ENCODE measurements at places on chromosomes 7 and 10. TPM values are rescaled to one million over a fixed set of nuclear protein-coding genes. Genes with fewer than 3 reads are reported as not detected.
A peak's percentile ranks its signal among the peaks of the same experiment; 100 is the strongest.

UNC5B gene
- total RNA-seq: 6.4 TPM

NEUROG3 gene
- not detected for total RNA-seq

KCNH2 gene
- 9.7 TPM for total RNA-seq

BEND7 gene
- 5.6 TPM for total RNA-seq

SPAM1 gene
- not detected for total RNA-seq

OGDHL gene
- 0.31 TPM for total RNA-seq

ANAPC16 gene
- total RNA-seq: 103 TPM

ZCWPW1 gene
- total RNA-seq: 5.2 TPM

GRCh38 chr7:149404825-149405224 lies 56.0 kb downstream of the ZNF777 start:
- DNase-seq: no peak

GRCh38 chr10:42979181-42979580 lies 97.7 kb upstream of the RET start:
- no peak for DNase-seq

DNA sequence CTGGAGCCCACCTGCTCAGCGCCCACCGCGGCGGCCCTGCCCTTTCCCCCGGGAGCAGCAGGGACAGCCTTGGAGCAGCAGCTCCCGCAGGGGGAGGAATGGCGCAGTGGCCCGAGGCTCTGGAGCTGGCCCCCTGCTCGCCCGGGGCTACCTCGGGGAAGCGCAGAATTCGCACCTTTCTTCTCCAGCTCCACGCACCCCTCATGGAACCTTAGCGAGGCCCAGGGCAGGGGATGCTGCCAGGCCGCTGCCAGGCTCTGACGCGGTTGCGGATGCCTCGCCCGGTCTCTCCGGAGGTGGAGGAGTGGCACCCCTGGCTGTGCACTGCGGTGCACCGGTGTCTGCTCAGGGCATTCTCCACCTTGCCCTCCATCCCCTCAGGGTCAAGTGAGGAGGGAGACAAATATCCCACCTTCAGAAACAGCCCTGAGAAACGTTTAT lies 84.9 kb upstream of the MKI67 start:
- no peak for DNase-seq

DNA sequence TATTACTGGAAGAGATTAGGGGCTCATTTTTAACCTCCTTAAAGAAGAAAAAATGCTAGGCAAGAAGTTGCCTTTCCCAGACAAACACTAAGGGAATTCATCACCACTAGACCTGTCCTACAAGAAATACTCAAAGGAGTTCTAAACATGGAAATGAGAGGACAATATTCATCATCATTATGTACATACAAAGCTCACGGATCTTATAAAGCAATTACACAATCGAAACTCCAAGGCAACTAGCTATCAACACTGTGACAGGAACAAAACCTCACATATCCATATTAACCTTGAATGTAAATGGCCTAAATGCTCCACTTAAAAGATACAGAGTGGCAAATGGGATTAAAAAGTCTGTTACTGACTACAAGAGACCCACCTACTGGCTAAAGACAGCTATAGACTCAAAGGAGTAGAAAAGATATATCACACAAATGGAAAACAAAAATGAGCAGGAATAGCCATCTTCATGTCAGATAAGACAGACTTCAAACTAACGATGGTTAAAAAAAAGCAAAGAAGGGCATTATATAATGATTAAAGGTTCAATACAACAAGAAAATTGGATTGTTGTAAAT lies 246.6 kb downstream of the ADRA2A start:
- peak; percentile 3 for DNase-seq

GRCh38 chr10:120508966-120509365 lies 51.9 kb downstream of the PLPP4 start:
- no peak for DNase-seq

GRCh38 chr7:10662982-10663884 lies 310.4 kb upstream of the PHF14 start:
- no peak for DNase-seq

DNA sequence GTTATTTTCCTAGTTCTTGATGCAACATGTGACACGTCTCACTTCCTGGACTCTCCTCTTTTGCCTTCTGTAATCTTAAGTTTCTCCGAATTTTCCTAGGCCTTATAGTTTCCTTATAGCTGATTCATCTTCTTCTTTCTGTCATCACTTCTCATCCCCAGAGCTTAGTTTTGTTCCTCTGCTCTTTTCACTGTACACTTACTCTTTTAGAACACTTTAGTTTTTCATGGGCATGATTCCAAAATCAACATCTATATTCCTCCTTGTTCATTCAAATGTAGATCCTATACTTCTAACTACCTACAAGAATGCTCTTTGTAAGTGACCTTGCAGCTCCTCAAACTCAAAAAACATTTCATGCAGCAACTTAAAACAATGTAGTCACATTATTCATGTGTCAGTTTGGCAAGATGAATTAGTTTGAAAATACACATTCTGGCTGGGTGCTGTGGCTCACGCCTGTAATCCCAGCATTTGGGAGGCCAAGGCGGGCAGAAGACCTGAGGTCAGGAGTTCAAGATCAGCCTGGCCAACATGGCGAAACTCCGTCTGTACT lies 13.1 kb upstream of the SLC26A3 start:
- peak; percentile 58 for DNase-seq

DNA sequence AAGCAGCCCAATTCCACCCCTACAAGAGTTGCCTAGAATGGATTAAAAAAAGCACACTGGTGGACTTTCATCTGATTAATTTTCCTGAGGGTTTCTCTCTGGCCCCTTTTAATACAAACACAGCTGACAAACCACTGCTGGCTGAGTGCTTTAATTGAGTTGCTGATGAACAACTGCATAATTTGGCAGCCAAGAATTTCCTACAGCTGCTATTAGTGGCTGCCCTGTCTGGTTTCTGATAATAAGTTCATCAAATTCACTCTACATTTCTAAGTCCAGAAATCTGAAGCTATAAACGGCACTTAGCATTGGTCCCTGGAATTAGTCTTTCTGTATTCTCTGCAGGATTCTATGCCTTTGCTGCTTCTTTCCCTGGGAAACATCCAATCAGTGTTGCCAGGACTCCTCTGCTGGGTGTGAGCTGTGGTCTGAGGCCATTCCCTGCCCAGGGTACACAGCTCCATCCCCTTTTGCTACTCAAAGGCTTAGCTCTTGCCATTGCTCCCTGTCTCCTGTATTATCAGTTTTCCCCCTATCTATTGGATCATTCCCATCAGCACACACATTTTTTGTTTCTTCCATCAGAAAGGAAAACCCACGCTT lies 110.6 kb downstream of the LSM5 start:
- peak; percentile 59 for DNase-seq

DNA sequence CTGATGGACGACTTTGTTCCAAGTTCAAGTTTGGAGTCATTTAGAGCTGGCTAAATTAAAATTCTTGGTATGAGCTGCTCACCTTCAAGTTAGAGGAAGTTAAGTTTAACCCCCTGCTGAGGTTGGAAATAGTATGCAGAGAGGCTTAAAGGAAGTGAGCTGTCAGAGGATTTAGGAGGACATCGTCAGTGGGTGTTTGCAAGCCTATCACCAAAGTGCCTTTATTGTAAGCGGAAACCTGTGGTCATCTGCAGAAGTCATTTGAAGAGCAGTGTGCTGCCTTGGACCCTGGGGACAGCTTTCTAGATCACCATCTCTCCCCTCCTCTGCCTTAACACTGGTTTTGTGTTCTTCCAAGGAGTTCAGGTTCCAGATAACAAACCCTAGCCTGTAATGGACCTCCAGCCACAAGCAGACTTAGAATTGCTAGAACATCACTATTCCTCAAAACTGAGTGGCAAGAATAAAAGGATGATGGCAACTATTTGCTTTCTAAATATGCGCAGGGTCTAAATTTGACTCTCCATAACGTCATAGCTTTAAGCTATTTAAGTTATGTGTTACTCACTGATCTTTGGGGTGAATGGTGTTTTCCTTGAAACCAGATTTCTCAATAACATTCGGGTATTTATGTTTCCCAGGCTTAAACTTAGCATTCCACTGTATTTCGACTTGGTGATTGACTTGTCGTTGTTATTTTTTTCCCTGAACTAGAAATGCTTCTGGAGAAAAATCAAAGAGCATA lies 93.4 kb downstream of the SLC39A12 start:
- no peak for DNase-seq

DNA sequence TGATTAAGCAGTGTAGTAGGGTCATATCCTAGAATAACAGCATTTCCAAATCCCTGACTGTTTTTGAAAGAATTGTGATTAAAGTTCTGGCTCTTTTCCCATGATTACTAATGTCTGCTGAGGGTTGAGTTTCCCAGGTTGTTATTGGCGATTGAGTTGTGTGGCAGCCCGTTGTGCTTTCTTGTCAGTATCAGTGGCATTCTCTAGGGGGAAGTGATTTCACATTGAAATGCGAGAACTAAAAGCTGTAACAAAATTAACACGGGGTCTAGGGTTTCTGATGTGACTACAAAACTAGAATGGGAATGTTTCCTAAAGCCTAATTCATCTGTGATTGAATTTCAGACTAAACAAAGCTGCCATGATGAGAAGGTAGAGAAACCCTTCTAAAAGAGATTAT lies 349.4 kb downstream of the EXOC4 start:
- DNase-seq: no peak

- no peak for DNase-seq
Observed at GRCh38 chr7:78140109-78140508, 341.5 kb downstream of the PHTF2 start.

GRCh38 chr10:108904163-108904838 lies 1019.0 kb downstream of the XPNPEP1 start:
- peak; percentile 14 for DNase-seq

GRCh38 chr10:3249307-3249889 lies 76.8 kb upstream of the PITRM1 start:
- DNase-seq: peak; percentile 24

GRCh38 chr7:2105917-2106316 lies 126.8 kb downstream of the MAD1L1 start:
- no peak for DNase-seq

DNA sequence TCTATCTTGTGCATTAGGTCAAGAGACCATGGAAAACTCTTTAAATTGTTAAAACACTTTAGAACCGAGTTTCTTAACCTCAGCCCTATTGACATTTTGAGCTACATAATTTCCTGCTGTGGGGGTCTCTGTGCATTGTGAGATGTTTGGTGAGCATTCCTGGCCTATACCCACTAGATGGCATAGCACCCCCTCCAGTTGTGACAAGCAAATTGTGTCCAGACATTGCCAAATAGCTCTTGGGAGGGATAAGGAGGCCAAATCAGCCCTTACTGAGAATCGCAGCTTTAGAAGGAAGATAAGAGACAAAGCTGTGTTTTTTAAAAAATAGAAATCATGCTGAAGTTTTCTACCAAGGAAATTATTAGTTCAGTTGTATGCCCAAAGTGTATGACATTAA lies 1158.5 kb upstream of the C7orf33 start:
- peak; percentile 40 for DNase-seq

GRCh38 chr10:51000976-51001375 lies 73.3 kb upstream of the PRKG1 start:
- DNase-seq: no peak

DNA sequence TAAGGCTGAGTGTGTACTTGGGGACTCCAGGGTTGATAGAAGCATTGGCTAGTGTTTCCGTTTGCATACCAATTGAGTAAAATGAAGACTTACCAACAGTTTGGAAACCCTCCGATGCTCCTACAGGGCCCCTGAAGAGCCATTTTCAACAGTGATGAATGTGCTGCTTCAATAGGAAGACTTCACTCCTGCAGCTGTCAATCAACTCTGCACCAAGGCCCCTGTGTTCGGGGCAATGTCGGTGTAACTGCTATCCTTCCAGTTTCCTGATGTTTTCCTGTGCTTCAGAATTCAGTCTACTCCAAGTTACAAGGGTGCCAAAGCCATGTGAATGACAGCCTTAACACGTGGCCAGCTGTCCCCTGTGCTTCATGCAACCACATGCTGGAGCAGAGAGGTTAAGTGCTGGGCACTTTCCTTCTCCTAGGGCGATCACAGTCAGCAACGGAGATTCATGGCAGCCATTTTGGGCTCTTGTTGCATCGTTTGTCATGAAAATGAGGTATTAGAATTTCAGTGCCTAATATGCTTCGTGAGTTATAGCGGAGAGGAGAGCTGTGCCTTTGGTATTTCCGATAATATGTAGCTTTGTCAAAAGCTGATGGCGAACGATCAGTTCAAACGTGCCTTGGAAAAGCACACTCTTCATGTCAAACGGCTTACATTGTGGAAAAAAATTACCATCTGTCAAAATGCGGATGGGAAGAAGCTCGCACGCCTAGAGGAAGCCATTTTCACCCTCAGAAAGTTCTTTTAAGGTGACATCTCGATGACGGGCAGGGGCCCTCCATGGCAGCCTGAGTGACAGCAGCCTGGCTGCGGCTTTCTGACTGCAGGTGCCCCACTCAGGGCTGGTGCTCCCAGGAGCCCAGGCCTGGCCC lies 287.8 kb downstream of the ACTR3B start:
- DNase-seq: no peak

GRCh38 chr10:127090138-127090537 lies 106.3 kb downstream of the INSYN2A start:
- DNase-seq: no peak

DNA sequence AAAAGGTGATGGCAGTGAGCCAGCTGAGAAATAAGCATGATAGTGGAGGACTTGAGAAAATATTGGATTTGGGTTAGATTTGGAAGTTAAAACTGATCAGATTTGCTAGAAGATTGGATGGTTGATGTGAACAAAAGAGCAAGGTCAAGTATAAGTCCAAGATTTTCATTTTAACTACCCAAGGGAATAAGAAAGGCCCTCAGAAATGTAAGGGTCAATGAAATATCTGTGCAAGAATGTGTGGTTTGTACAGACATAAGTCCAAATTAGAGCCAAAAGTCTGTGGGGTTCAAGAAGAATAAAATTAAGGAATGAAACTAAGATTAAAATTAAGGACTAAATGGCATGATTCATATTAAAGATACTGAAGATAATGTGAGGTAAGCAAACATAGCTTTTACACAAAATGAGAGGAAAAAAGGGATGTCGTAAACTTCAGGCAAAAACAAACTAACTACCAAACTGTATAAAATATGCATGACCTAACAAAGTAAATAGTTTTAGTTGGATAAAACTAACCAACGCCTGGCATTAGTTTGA lies 78.4 kb upstream of the CACNA2D1 start:
- no peak for DNase-seq

- no peak for DNase-seq
Observed at GRCh38 chr10:116602648-116603400, 12.1 kb downstream of the PNLIPRP1 start.

DNA sequence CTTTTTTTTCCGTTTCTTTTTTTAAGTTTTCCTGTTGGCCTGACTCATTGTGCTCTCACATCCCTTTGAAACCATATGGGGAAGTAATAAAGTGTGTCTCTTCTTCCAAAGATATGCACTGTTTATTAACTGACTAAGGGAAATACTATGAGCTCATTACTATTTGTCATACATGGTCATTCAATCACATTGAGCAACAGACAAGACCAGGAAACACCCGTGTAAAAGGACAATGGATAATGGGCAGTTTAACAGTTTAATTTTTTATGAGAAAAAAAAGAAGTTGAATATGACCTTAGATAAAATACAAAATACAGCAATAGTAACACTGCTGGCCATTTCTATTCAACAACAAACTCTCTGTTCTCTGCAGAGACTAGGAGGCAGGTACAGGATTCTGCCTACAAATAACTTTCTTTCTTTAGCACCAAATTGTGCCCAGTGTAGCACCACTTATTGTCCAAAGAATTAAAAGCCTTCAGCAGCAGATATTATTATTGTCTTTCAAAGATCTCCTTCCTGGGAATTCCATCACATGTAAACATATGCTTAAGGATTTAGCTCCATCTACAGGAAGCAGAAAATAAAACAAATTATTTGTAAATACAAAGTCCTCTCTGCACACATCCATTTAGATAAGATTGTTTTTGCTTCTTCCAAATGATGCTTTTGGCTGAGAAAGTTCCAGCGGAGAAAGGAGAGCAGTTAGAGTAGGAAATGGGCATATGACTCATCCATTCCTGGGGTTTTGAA lies 55.0 kb upstream of the AKR1E2 start:
- DNase-seq: peak; percentile 94

- DNase-seq: no peak
Observed at GRCh38 chr10:43385412-43386004, 14.1 kb downstream of the FXYD4 start.

All from muscle of leg (tissue), 16 donors.